CD4-positive, CD25-positive, alpha-beta regulatory T cell (primary cell): ENCODE measurements at places on chromosomes 2 and 18. TPM values are rescaled to one million over a fixed set of nuclear protein-coding genes. Genes with fewer than 3 reads are reported as not detected.
A peak's percentile ranks its signal among the peaks of the same experiment; 100 is the strongest.

DNA sequence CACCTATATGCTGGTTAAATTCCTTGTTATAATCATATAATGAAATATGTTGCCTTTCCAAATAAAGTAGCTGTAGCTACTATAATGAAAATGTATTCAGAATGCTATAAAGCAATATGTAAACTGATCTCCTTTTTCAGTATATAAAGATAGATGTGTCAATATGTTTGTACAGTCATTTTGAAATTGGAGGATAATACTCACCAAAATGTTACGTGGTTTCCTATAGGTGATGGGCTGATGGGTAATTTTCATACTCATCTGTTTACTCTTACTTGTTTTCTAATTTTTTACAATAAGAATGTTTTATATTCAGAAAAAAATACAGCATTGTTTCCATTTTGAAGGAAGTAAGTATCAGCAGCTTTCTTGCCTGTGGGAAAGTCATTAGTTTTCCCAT, 70.2 kb downstream of the PRKRA start:
- no peaks in the 10 kb centered on the region for H3K36me3 ChIP-seq
- H3K4me1 ChIP-seq, result no peaks in the 10 kb centered on the region
- H3K27me3 ChIP-seq, result peaks cover 4% of the 10 kb centered on the region
- peak; percentile 17 for DNase-seq
- H3K4me3 ChIP-seq, result no peak overlapping the region

DNA sequence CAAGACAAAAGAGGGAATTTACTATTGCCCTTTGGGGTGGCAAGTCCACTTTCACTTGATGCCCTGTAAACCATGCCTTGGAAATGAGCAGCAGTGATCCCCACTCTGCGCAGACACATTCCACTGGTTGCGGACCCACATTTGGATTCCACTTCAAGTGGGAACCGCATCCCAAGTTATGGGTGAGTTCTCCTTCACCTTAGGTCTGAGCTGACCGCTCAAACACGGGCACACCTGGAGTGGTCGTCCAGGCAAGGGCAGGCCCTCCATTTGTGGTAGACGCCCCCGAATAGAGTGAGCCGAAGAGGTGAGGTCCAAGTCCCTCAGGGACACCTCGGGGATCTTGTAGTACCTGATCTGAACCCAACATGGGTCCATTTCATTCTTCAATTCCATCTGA, 9.8 kb upstream of the AGXT start:
- no peak overlapping the region for H3K4me3 ChIP-seq
- no peaks in the 10 kb centered on the region for H3K4me1 ChIP-seq
- no peaks in the 10 kb centered on the region for H3K27me3 ChIP-seq
- H3K36me3 ChIP-seq, result no peaks in the 10 kb centered on the region
- DNase-seq, result no peak

- no peak for DNase-seq
- no peaks in the 10 kb centered on the region for H3K27me3 ChIP-seq
- H3K4me1 ChIP-seq, result no peaks in the 10 kb centered on the region
- no peaks in the 10 kb centered on the region for H3K36me3 ChIP-seq
- no peak overlapping the region for H3K4me3 ChIP-seq
Observed at GRCh38 chr2:132448331-132448730, 31.7 kb downstream of the GPR39 start.

DNA sequence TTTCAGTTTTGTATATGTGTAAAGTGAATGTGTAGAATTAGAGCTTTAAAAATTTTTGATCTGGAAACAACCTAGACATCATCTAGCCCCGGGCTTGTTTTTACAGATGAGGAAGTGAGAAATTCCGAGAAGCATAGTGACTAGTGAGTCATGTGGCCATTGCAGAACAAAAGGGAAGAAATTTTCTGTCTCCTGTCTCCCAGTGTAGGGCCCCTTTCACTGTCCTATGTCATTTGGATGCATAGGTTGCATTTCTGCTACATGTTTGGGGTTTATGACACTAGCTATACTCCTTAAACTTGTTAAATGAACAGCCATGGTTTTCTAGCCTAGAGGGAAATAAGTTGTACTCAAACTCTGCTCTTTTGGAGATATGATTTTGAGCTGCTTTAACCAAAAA, 84.6 kb downstream of the PLCL1 start:
- H3K27me3 ChIP-seq, result no peaks in the 10 kb centered on the region
- peak; percentile 86 for DNase-seq
- H3K27ac ChIP-seq, result peak overlapping the region; percentile 70
- peaks cover 52% of the 10 kb centered on the region for H3K4me1 ChIP-seq
- peaks cover 6% of the 10 kb centered on the region for H3K36me3 ChIP-seq

DNA sequence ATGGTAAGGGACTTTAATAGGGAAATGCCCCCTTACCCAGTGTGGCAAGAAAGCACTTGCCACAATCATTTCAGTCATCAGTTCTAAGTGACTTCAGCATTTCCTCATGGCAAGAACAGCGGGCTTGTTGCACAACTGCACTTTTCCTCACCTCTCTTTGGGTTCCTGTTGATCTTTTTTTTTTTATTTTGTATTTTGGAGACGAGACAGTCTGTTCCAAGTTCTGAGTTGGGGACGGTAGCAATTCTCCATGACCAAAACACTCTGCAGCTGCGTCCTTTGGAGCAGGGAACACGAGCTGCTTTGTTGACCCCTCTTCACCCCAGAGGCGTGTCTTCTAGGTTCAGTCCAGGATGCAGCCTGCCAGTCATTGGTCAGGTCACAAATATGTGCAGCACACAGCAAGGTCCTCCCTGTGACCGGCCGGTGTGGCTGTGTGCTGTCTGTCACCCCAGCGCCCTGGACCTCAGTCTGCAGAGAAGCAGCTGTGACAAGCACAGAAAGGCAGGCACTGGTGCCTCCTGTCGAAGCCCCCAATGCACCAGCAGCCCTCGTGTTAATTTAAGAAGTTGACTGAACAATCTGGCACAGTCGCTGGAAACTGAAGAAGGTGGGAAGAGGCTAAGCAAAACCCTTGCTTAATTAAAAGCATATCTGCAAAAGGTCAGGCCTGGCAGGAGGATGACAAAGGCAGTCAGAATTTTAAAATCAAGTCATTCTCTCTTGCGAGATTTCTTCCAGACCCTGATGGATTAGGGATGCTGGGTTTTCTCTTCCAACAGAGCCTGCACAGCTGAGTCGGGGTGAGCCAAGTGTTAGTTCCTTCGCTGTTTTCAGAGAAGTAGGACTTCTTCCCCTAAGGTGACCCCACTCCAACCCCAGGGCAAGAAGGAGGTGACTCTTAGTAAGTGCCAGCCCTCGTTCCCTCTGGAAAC, 96.7 kb upstream of the COPS8 start:
- no peaks in the 10 kb centered on the region for H3K36me3 ChIP-seq
- peaks cover 7% of the 10 kb centered on the region for H3K27me3 ChIP-seq
- no peaks in the 10 kb centered on the region for H3K4me1 ChIP-seq
- no peak overlapping the region for H3K27ac ChIP-seq
- H3K4me3 ChIP-seq, result no peak overlapping the region

GRCh38 chr18:63161761-63162195, 157.8 kb downstream of the BCL2 start:
- peak; percentile 77 for DNase-seq
- H3K27me3 ChIP-seq, result no peaks in the 10 kb centered on the region
- H3K36me3 ChIP-seq, result peaks cover 8% of the 10 kb centered on the region
- peak overlapping the region; percentile 86 for H3K4me3 ChIP-seq

DNA sequence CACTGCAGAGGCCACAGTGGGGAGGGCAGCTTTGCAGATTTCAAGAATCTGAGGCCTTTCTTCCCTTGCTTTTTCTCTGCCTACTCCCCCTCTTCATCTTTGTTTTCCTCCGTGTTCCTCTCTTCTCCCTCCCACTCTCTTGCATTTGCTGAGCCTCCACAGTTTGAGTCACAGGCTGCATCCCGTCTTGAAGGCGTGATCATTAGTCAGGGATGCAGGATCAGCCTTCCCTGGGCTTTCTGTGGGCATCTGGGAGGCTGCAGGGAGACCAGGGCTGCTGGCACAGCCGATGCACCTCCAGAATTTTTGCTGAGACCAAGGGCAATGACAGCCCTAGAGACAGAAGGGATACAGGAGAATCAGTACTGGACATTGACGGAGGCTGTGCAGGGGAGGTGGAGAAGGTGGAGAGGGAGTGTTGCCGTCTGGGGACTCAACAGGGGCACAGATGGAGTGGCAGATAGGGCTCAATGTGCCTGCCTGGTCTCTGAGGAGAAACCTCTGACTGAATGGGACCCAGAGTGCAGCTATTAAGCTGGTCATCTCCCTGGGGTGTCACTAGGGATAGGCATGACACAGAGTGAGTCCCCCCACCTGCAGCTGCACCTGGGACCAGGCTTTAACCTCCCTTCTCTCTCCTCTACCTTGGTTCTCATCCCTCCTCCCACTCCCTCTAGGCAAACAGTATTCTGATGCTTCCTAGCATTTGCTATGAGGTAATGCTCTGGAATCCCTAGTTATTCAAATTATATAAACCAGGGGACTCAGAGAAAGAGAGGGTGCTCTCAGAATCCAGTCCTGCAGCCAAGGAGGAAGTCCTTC, 29.0 kb upstream of the DNAJC27 start:
- no peak overlapping the region for H3K4me3 ChIP-seq
- no peak overlapping the region for H3K27ac ChIP-seq
- H3K36me3 ChIP-seq, result no peaks in the 10 kb centered on the region
- H3K27me3 ChIP-seq, result peaks cover 2% of the 10 kb centered on the region
- H3K4me1 ChIP-seq, result no peaks in the 10 kb centered on the region

DNA sequence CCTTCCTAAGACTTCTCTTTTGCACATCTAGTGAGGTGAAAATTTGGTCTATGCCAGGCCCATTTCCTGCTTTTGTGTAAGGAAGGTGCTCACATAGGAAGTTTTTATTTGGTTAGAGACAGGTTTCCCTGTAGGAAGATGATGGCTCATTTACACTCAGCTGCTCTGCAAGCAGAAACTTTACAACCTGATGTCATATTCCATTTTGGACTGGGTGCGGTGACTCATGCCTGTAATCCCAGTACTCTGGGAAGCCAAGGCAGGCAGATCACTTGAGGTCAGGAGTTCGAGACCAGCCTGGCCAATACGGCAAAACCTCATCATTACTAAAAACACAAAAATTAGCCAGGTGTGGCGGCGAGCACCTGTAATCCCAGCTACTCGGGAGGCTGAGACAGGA, 35.8 kb downstream of the CASP10 start:
- H3K27me3 ChIP-seq, result no peaks in the 10 kb centered on the region
- no peak for DNase-seq
- peaks cover 22% of the 10 kb centered on the region for H3K36me3 ChIP-seq
- H3K4me1 ChIP-seq, result no peaks in the 10 kb centered on the region
- no peak overlapping the region for H3K27ac ChIP-seq

- H3K4me3 ChIP-seq, result no peak overlapping the region
- H3K36me3 ChIP-seq, result no peaks in the 10 kb centered on the region
- no peaks in the 10 kb centered on the region for H3K27me3 ChIP-seq
Observed at GRCh38 chr18:53489266-53489665, 735.2 kb downstream of the MBD2 start.

GRCh38 chr2:85646166-85646565, 21.8 kb downstream of the SFTPB start:
- H3K4me1 ChIP-seq, result peaks cover 18% of the 10 kb centered on the region
- H3K4me3 ChIP-seq, result no peak overlapping the region
- DNase-seq, result no peak
- H3K36me3 ChIP-seq, result peaks cover 85% of the 10 kb centered on the region

DNA sequence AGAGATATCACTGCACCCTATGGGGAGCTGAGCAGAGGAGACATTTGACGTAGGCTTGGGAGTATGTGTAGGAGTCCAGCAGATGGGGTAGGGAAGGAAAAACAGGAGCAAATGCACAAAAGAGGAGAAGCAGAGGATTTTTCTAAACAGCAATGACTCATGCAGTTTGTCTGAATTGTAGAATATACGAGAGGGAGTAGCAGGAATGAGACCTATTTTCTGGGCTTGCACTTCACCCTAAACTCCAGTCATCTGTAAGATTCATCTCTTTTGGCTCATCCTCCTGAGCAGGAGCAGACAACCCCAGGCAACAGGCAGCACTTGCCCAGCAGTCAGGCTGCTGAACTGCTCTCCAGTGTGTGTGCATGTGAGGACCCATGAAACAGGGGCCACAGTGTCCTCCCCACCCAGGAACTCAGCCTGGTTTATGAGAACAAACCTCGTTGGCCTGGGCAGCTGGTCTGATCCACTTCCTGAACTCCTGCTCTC, 100.2 kb upstream of the CDC42EP3 start:
- no peak overlapping the region for H3K27ac ChIP-seq
- no peaks in the 10 kb centered on the region for H3K4me1 ChIP-seq
- no peak overlapping the region for H3K4me3 ChIP-seq
- no peaks in the 10 kb centered on the region for H3K27me3 ChIP-seq

- H3K4me1 ChIP-seq, result no peaks in the 10 kb centered on the region
- H3K27me3 ChIP-seq, result no peaks in the 10 kb centered on the region
- H3K36me3 ChIP-seq, result peaks cover 15% of the 10 kb centered on the region
- no peak for DNase-seq
- H3K4me3 ChIP-seq, result no peak overlapping the region
- no peak overlapping the region for H3K27ac ChIP-seq
Observed at GRCh38 chr2:143674051-143674450, 544.8 kb downstream of the ARHGAP15 start.

- peaks cover 18% of the 10 kb centered on the region for H3K4me1 ChIP-seq
- H3K27ac ChIP-seq, result no peak within 1 kb of the TSS
- no peak within 1 kb of the TSS for H3K4me3 ChIP-seq
- no peak for DNase-seq
Observed at GRCh38 chr2:20224716-20225293, at the start of gene SDC1. Gene SDC1, minus strand, starts transcription at chr2:20225130. Its CDS starts 263 bp downstream, at chr2:20224867.

- H3K4me1 ChIP-seq, result peaks cover 15% of the 10 kb centered on the region
- DNase-seq, result peak; percentile 73
- peak overlapping the region; percentile 49 for H3K4me3 ChIP-seq
- peak overlapping the region; percentile 25 for H3K27ac ChIP-seq
- H3K27me3 ChIP-seq, result no peaks in the 10 kb centered on the region
- peaks cover 52% of the 10 kb centered on the region for H3K36me3 ChIP-seq
Observed at GRCh38 chr2:143205106-143205764, 76.0 kb downstream of the ARHGAP15 start.

GRCh38 chr18:27750014-27750413, 426.9 kb downstream of the CDH2 start:
- H3K4me3 ChIP-seq, result no peak overlapping the region
- no peaks in the 10 kb centered on the region for H3K36me3 ChIP-seq
- DNase-seq, result no peak
- H3K27me3 ChIP-seq, result no peaks in the 10 kb centered on the region
- no peaks in the 10 kb centered on the region for H3K4me1 ChIP-seq

REG3G gene
- not detected for total RNA-seq

CRYGD gene
- total RNA-seq, result 0.69 TPM

ASTL gene
- total RNA-seq, result 9.7 TPM

GPR35 gene
- total RNA-seq, result 11.0 TPM

SEH1L gene
- 22.0 TPM for total RNA-seq
